ENCODE measurements at places on chromosomes 6 and 20.

GRCh38 chr6:45884336-45884735 lies 131.3 kb downstream of the CLIC5 start:
- H3K4me3 ChIP-seq, result no peak overlapping the region
- H3K4me1 ChIP-seq, result no peaks in the 10 kb centered on the region
- peaks cover 16% of the 10 kb centered on the region for H3K27me3 ChIP-seq
- DNase-seq, result no peak
- no peaks in the 10 kb centered on the region for H3K36me3 ChIP-seq

DNA sequence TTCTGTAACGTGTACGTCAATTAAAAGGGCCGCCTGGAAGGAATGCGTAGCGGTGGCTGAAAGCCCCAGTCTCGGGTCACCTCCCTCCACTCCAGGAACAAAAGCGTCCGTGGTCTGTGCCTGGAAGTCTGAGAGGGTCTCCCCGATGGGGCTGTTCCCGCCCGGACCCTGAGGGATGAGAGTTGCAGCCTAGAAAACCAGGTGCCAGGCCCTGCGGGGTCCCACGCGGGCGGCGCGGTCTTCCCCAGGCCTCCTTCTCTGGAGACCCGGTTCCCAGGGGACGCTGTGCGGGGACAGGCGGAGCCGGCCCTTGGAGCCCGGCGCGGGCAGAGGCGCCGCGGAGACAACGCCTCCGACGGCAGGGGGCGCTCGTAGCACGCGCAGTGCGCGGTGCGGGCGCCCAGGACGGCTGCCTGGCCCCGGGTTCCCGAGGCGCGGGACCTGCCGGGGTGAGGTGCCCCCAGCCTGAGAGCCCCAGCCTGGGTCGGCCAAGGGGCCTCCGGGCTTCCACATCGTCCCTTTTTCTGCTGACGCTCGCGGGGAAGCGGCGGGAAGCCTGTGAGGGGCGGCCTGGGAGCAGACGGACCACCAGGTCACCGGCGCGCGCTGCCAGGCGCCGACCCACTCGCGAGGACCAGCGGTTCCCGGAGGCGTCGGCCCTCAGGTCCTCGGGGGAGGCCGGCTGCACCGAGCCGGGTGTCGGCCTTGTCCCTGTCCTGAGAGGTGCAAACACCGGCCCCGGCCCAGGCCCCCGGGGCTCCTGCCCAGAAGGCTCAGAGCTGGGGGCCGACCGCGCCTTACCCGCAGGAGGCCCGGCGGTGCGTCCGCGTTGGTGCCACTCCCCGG lies 5.3 kb upstream of the FOXC1 start:
- peaks cover 36% of the 10 kb centered on the region for H3K4me1 ChIP-seq
- H3K36me3 ChIP-seq, result no peaks in the 10 kb centered on the region
- no peak overlapping the region for H3K4me3 ChIP-seq

- no peak overlapping the region for H3K4me3 ChIP-seq
- H3K27ac ChIP-seq, result no peak overlapping the region
- no peaks in the 10 kb centered on the region for H3K4me1 ChIP-seq
- no peaks in the 10 kb centered on the region for H3K27me3 ChIP-seq
Observed at GRCh38 chr20:20440481-20440880, 72.6 kb downstream of the INSM1 start.

GRCh38 chr6:140463312-140463710 lies 1088.9 kb upstream of the CITED2 start:
- H3K4me1 ChIP-seq, result no peaks in the 10 kb centered on the region
- H3K27me3 ChIP-seq, result peaks cover 14% of the 10 kb centered on the region
- no peak overlapping the region for H3K27ac ChIP-seq
- H3K4me3 ChIP-seq, result no peak overlapping the region

DNA sequence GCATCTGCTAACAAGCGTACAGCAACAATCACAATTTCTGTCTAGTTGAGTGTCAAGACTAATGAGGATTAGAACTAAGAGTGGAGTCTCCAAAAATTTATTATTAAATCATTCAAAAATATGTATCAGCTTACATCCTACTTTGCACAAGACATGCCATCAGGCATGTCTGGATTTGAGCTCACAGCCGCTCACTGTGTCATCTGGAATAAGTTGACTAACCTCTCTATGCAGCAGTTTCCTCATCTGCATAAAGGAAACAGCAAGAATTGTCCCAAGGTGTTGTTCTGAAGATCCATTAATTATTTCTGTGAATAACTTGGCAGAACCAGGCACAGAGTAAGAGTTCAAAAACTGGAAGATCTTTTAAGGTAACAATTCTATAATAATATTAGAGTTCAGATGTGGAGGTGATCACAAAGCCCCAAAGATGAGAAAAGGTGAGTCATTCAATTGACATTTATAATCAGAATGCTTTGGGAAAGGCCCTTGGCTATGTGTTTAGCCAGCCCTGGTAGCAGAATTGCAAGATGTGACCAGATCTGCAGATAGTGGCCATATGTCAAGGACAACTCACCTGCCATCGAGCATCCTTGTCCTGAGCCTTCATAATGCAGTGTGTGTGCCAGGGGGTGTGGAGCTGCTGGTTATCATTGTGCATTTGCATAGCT lies 264.0 kb downstream of the FOXA2 start:
- no peak for DNase-seq
- H3K4me3 ChIP-seq, result no peak overlapping the region
- H3K27ac ChIP-seq, result no peak overlapping the region
- no peaks in the 10 kb centered on the region for H3K36me3 ChIP-seq

- H3K4me1 ChIP-seq, result no peaks in the 10 kb centered on the region
- no peaks in the 10 kb centered on the region for H3K27me3 ChIP-seq
- no peak overlapping the region for H3K4me3 ChIP-seq
- no peaks in the 10 kb centered on the region for H3K36me3 ChIP-seq
- no peak overlapping the region for H3K27ac ChIP-seq
Observed at GRCh38 chr20:58551631-58552030, 36.4 kb upstream of the APCDD1L start.

Data from activated naive CD4-positive, alpha-beta T cell treated with anti-CD3 and anti-CD28 coated beads for 36 hours (primary cell).